Right renal pelvis (tissue), 4 donors: ENCODE measurements at places on chromosomes 16 and 17. TPM values are rescaled to one million over a fixed set of nuclear protein-coding genes. Genes with fewer than 3 reads are reported as not detected.

The PRSS36 gene
- polyA plus RNA-seq: 1.2 TPM

The ZFHX3 gene
- polyA plus RNA-seq: 18.2 TPM

The CAVIN1 gene
- 66.2 TPM for polyA plus RNA-seq

The TMEM204 gene
- polyA plus RNA-seq: 28.5 TPM

The CLEC3A gene
- not detected for polyA plus RNA-seq

The CCL2 gene
- polyA plus RNA-seq: 23.8 TPM

GRCh38 chr16:66661210-66661560 lies 35.4 kb downstream of the CMTM4 start:
- DNase-seq: no peak

DNA sequence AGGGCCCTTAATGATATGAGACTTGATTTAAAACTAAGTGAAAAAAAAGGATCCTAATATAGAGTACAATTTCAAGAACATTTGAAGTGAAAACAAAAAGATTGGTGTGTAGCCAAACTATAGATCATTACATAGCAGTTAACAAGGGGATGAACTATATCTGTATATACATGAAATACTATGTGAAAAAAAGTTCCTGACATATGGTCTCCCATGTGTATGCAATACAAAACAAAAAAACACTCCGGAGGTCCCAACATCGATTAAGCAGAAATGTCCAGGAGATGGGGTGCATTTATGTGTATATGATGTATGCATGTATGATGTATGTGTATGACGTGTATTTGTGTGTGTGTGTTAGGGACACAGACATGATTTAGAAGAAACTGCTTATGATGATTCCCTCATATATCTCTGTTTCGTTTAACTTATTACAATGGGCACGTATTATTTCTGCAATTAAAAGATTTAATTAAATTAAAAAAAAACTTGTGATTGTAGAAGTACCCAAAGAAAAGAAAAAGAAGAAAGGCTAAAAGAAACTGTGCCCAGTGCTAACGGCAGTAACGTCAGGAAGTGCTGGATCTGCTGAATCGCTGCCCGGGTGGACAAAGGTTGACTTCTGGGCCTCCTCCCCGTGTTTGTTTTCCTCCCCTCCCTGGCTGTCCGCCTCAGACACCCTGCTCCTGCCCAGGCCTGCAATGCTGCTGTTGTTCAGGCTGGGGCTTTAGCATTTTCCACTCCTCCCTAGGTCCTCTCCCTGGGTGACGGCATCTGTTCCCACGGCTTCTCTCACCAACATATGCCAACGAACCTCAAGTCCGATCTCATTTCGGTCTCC lies 36.9 kb downstream of the TBX4 start:
- DNase-seq: no peak

DNA sequence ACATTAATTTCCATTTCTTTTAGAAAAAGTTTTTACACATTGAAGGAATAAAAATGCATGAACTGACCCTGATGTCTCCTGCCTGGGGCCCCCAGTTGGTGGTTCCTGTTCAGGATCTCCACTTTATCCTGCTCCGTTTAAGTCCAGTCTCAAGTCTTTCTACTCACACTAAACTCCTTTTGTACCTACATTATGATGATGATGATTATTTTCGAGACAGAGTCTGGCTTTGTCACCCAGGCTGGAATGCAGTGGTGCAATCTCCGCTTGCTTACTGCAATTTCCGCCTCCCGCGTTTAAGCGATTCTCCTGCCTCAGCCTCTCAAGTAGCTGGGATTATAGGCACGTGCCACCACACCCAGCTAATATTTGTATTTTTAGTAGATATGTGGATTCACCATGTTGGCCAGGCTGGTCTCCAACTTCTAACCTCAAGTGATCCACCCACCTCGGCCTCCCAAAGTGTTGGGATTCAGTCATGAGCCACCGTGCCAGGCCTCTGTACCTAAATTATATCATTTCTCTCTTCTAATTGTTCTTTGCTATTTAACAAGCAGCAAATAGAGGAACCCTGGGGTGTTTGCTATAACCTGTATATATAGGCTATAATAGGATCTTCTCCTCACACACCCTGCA lies 2.2 kb upstream of the FOXK2 start:
- DNase-seq: no peak

DNA sequence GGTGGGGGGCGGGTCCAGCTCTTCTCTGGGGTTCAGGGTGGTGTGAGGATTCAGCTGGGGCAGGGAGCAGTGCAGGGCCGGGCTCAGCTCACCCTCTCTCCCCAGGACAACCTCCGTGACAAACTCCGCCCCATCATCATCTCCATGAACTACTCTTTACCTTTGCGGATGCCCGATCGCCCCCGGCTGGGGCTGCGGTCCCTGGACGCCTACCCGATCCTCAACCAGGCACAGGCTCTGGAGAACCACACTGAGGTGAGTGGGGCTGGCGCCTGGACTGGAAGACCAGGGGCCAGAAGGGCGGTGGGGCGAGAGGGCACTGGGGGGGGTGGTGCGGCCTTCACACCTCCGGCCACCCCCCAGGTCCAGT lies 18.9 kb upstream of the PDK2 start:
- no peak for DNase-seq

DNA sequence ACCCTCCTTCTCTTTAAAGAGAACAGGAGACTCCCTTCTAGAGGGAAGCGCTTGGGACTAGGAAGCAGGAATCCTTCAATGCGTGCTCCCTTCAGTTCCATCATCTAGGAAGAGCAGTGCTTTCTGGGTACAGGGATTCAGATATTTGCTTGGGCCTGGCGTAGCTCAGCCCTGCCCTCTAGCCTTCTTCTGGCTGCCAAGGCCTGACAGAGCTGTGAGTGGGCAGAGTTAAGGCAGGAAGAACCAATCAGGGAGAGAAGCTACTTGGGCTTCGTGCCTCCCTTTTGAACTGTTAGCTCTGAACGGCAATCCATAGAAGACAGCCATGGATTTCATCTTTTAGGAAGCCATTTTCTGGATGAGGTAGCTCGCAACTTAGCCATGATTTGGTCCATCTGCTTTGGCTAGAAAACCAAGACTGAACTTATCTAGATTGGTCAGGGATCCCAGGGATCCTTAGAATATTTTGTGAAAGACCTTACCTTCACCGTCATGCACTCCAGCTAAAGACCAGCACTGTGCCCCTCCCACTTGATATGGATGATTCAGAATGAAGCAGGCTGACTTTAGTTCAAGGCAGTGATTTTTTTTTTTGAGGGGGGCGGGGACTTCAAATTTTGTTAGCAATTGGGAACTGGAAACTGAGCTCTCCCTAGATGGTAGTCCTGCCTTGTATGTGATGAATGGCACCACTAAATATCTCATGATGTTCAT lies 2.5 kb upstream of the CORO6 start:
- DNase-seq: no peak

GRCh38 chr16:8872967-8873865 lies 4.4 kb upstream of the CARHSP1 start:
- DNase-seq: no peak

DNA sequence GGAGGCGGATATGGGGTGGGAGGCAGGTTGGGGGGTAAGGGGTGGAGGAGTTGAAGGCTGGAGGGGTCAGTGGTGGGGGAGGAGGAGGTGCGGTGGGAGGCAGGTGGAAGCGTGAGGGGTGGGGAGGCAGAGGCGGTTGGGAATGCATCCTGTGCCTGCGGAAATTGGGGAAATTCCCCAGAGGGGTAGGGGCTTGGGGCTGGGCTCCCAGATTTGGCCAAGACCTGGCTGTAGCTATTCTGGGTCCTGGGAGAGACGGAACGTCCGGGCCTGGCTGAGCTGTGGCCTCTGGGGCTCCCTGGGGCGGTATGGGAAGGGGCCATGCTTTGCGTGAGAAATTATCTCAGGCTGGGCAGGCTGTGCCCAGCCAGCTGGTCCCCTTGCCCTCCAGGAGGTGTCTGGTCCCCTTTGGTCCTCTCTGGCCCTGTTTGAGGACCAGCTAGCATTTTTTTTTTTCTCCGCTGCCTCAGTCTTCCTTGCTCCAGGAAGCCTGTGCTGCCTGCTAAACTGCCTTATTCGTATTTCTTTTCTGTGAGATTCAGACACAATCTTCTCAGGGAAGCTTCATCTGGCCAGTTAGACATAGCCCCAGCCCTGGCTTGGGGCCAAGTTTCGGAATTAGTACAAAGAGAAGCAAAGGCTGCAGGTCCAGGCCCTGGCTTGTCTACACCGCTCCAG lies 7.3 kb upstream of the TRPV2 start:
- no peak for DNase-seq

DNA sequence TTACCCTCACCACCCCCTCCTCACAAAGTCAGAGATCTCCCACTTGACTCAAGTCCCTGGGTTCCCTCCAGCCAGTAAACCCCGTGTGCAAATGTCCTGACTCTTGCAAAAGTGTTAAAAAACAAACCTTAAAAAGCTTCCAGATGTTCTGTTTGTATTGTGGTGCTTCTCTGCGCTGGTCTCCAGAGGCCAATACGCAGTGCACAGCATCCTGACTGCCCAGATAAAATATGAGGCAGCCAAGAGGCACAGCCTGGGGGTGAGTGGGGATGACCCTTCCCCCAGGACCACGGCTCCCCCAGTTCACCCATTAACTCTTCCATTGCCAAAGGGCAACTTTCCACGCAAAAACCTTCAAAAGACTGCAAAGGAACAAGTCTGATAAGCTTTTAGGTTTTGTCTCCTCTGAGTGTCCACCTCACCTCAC lies 291.8 kb downstream of the SOX9 start:
- DNase-seq: no peak

GRCh38 chr16:14487579-14487978 lies 142.5 kb downstream of the PARN start:
- no peak for DNase-seq
